ENCODE measurements at places on chromosomes 12 and 14. TPM values are rescaled to one million over a fixed set of nuclear protein-coding genes. Genes with fewer than 3 reads are reported as not detected.

MAP4K5 gene
- 199 TPM for total RNA-seq

DNA sequence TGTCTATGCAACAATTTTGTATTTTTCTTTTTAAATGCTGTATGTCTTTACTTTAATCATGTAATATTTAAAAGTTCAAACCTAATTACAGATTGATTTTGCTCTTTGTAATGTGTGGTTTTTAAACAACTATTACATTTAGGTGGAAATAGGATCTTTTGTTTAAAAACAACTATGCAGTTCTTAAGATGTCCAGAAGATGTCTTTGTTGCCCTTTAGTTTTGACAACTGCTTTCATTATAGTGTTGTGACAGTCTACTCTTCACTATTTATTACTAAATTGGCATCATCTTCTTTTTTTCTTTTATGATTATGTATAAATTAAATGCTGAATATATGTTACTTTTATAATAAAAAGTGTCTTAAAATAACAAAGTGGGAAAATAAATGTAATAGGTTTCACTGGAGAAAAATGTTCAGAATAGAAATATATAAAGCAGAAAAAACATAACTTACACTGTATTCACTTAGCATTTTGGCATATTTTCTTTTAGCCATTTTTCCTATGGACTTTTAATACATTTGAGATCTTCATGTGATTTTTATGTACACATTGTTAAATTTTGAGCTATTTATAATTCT, 27.1 kb upstream of the PCNX4 start:
- no peak for DNase-seq

DNA sequence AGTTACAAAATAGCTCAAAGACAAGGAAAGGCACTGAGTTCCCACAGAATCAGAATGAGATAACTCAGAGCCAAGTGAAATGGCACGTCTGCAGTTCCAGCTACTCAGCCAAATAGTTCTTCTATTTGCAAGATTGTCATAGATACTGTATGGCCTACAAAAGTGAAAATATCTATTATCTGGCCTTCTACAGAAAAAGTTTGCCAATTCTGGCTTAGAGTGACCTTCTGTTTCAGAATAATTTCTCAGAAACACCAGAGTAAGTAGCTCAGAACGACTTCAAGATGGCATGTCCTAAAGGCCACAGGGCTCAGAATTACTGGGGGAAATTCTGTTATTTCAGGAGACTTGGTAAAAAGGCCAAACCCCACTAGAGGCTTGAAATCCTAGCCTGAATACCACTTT, 10.7 kb upstream of the RTRAF start:
- DNase-seq: no peak

GRCh38 chr12:9619411-9620179, 11.9 kb upstream of the KLRB1 start:
- DNase-seq: no peak

GRCh38 chr12:166425-167075, 47.4 kb downstream of the SLC6A12 start:
- no peak for DNase-seq

DNA sequence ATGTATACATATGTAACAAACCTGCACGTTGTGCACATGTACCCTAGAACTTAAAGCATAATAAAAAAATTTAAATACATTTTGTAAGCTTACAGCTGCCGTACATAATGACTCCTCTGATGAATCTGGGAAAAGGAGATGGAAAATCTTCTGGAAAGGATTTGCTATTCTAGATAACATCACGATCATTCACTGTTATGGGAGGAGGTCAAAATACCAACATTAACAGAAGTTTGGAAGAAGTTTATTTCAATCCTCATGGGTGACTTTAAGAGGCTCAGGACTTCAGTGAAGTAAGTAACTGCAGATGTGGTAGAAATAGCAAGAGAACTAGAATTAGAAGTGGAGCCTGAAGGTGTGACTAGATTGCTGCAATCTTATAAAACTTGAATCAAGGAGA, 172.2 kb downstream of the SLC16A7 start:
- DNase-seq: no peak

DNA sequence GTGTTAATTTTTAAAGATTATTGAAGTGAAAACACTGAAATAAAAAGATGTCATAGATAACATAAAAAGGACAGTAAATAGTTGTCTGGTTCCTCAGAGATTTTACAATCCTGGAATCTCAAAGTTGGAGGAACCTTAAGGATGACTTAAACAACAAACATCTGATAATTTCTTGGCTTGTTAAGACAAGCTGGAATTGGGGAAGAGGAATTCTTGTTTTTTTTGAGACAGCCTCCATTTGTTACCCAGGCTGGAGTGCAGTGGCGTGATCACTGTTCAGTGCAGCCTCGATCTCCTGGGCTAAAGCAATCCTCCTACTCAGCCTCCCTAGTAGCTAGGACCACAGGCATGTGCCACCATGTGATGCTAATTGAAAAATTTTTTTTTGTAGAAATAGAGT, 2.3 kb downstream of the ZNF410 start:
- no peak for DNase-seq

DNA sequence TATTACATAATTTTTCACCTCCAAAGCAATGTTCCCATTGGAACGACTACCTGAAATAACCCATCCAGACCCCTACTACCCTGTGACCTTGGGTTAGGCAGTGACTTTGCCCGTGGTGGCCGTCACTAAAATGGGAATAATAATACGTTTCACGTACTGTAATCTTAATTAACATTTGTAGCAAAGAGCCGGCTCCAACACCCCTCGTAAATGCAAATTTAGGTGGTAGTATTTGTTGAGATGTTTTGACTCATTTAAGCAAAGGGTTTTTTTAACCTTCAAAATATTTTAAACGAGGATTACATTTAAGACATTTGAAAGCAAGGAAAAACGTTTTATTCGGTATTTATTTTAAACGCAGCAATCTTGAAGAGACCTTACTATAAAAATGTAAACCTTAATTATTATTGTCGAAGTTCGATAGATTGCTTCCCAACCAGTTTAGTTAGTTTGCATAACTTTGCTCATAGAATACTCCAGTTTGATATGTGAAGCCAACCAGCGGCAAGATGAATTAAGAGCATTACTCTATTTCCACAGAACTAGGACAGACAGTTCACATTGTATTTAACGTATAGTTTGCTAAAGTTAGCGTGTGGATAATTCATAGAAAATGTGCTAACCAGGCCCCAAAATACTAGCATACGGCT, 1.4 kb upstream of the ARID2 start:
- DNase-seq: no peak

Data from SJSA1 (cell line).